ENCODE measurements at places on chromosomes 4 and X.

GRCh38 chr4:188023682-188024081 is 28.1 kb downstream of the ZFP42 start:
- DNase-seq = peak; percentile 85

DNA sequence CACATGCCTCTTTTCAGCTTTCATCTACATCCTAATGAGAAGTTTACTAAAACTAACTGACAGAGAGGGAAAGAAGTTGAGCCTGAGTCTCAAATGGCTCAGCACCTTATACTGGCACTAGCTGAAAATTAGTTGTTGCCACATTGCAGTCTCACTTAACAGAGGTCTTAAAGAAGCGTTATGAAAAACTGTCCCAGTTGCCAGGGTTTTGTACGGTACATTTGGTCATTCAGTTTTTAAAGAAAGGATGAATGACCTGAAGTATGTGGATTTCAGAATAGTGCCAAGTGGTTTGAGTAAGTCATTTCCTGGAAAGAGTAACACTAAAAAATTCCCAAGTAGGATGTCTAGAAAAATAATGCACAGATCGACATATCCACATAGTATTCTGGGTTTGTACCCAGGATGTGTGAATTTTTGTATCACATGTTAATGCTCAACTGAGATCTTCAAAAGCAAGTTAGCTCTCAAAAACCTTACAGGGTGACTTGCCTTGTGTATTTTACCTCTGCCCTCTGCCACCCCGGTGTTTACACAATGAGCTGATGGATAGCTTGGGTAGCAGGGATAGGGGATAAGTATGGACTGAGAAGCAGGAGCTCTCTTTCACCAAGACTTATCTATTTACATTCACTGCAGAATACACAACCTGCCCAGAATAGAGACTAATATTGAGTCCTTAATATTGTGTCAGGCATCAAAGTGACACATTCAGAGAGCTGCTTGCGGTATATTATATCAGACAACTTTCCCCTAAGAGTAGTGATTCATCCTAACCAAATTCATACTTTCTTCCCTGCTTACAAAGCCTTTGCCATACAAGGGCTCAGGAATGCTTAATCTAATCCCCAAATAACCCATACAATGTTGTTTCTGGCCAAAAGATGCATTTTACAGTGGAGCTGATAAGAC is 1075.7 kb upstream of the PABPC4L start:
- DNase-seq = no peak

DNA sequence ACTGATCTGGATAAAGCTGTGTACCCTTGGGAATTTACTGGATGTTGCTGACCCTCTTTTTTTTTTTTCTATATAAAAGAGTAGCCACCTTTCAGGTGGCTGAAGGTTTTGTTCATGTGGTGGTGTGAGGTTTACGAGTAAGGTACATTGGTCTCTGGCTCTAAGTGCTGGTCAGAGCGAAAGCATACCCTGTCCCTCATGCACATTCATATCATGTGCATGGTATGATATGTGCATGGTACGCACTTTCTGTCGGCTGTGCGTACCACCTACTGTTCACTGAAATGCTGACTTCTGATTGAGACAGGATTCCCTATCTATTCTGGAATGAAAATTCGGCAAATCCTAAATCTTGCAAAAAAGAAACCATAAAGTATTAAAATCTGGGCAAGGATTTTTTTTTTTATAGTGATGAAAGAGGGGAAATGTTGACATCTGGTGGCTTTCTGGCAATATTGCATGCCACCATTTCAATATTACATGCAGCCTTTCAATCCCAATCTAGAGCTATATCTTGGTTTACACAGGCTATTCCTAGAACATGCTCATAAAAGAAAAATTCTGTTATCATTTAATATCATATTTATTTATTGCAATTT is 32.8 kb downstream of the FAM149A start:
- peak; percentile 26 for DNase-seq

- DNase-seq = peak; percentile 70
These were observed 48.8 kb upstream of the GALNT7 start for GRCh38 chr4:173119818-173120217.

DNA sequence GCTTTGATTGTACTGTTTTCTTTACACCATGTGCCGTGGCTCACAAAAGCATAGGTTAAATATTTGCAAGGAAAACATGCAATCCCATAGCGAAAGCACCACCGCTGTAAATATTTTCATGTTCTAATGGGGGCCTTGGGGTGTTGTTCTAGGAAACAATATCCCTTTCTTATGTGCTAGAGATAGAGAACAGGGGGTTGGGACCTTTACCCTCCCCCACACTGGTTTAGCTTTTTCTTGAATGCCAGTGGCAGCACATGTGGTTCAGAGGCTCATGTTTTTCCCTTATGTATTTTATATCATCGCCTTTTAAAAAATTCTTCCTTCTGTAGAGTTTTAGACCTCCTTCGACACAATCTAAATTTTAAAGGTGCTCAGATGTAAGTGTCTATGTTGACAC is 422.6 kb upstream of the TENM3 start:
- no peak for DNase-seq

DNA sequence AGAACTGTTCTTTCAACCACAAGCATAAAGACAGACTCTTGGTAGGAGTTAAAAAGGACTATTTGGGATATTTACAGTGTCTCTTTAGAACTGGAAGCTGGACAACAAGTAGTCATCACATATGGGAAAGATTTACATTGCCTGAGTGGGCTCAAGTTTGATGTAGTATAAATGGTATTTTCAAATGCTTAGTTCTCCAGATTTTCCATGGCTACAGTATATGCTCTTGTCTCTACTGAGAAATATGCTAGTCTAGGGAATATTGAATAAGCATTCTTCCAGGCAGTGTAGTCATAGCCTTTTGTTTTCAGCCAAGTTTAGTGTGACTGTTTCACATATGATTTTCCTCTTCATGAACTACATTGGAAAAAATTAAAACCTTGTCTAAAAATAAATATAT is 315.6 kb downstream of the ARHGAP24 start:
- DNase-seq = no peak

- peak; percentile 42 for DNase-seq
These were observed 379.8 kb downstream of the ZNF674 start for GRCh38 chrX:46165411-46165810.

GRCh38 chrX:79117078-79117477 is 27.4 kb upstream of the GPR174 start:
- no peak for DNase-seq

- peak; percentile 78 for DNase-seq
These were observed at the start of gene FAM53A for GRCh38 chr4:1683736-1684505. Gene FAM53A, minus strand, starts transcription at chr4:1684313. Its CDS starts 15,572 bp downstream, at chr4:1668741.

DNA sequence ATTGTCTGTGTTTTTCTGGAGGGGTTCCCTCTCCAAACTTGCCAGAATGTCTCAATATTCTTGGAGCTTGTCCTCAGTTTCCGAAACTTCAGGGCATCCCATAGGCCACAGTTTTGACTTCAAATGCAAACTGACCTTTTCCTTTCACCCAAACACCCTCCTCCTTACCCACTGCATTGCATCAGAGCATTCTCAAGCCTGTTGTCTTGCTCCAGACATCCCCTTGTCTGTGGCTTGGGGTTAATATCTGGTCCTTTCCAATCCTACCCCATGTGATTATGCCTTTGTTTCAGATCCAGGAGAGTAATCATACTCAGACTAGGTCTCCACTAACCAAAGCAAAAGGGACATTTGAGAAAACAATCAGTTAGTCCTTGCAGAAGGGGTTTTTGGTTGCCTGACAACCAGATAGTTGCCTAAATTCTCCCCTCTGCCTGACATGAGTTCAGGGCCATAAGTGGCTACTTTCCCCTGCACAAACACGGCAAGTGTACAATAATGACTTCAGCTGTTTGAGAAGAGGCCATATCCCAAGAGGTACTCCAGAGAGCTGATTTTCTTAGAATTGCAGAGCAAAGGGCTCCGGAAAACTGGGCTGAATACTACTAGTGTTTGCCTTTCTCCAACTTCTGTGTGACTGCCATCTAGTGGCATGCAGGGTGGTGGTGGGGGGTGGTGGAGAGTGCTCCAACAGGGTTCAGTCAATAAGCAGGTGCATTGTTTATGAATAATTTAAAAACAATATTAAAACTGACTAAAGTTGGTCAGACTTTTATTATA is 130.2 kb downstream of the CHRDL1 start:
- DNase-seq = peak; percentile 26

DNA sequence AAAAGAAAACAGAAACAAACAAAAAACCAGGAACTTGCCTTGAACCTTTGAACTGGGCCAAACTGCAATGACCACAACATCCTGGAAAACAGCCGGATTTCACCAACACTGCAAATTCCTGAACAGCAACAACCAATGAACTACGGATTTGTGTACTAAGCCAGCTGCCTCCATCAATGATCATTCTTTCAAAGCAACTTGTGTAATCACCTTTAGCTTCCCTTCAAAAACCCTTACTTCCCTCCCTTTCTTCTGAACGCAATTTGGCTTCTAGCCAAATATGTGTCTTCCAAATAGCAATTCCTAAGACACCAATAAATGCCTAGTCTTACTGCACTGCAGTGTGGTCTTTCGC is 98.5 kb upstream of the FAM47C start:
- DNase-seq = no peak

- no peak for DNase-seq
These were observed 72.1 kb upstream of the IGFBP7 start for GRCh38 chr4:57182132-57182874.

DNA sequence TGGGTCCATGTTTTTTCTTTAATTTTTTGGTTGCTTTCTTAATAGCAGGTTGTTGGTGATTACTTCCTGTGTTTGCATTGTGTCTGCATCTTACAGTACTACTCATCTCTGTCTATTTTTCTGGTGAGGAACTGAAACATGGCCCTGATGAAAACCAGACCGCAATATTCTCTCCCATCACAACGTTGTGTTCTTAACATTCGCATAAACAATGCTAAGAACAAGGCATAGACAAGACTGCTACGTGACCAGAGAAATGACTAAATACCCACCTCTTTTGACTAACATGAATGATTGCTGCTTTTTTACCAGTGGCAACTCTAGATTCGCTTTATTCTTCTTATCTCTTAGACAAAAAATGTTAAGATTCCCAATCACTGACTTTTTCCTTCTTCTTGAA is 179.1 kb downstream of the GC start:
- DNase-seq = no peak

- peak; percentile 25 for DNase-seq
These were observed 104.4 kb downstream of the PJA1 start for GRCh38 chrX:69060631-69061408.

DNA sequence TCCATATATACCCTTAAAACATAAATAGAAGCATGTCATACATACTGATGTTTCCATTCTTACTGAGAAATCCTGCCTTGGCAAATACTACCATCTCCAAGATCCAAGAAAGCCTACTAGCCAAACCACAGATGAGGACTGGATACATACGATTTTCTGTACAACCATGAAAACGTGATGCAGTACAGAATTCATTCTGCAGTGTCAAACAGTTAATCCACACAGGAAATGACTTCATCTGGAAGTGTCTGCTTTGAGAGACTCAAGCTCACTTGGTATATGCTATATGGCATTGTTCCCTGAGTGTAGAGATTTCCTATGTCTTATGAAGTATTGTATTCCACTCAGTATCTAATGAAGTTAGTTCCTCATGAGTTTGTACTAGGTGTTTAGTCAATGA is 94.3 kb downstream of the CT47B1 start:
- no peak for DNase-seq

DNA sequence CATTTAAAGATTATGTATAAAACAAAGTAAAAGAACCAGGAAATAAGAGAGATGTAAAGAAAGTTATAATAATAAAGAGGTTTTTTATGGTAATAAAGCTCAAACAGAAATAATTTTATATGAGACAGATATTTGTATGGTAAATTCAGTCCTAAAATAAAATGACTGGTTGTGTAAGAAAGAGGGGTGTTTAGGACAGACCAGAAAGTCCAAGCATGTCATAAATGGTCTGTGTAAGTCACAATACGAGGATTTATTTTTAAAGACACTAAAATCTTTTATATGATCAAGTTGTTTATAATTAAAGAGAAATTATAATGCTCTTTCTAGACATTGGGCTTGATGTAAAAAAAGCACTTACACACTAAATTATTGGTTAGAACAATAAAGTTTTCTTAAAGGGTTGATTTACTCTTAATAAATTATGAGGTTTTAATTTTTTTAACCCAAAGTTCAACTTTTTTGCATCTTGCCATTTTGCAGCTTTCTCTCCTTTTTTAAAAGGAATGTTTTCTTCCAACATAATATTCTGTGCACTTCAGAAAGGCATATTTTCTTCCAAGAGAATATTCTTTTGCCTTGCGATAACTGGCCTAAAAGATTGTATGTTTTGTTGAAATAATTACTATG is 61.9 kb upstream of the TCEAL2 start:
- no peak for DNase-seq

DNA sequence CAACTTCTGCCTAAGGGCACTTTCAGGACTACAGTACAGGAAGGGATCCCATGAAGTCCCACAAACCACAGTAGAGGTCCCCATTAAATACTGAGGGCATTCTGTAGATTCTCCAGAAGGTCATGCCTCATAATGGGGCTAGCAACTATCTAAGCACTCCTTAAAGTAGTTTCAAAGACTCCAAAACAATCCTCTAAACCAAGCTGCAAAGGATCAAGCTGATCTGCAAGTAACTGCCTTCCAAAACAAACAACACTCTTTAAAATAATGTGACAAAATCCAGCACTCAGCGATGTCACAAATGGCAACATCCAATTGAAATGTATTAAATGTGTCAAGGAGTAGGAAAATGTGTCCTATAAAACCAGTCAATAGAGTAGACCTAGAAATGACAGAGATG is 118.7 kb downstream of the FRYL start:
- no peak for DNase-seq

DNA sequence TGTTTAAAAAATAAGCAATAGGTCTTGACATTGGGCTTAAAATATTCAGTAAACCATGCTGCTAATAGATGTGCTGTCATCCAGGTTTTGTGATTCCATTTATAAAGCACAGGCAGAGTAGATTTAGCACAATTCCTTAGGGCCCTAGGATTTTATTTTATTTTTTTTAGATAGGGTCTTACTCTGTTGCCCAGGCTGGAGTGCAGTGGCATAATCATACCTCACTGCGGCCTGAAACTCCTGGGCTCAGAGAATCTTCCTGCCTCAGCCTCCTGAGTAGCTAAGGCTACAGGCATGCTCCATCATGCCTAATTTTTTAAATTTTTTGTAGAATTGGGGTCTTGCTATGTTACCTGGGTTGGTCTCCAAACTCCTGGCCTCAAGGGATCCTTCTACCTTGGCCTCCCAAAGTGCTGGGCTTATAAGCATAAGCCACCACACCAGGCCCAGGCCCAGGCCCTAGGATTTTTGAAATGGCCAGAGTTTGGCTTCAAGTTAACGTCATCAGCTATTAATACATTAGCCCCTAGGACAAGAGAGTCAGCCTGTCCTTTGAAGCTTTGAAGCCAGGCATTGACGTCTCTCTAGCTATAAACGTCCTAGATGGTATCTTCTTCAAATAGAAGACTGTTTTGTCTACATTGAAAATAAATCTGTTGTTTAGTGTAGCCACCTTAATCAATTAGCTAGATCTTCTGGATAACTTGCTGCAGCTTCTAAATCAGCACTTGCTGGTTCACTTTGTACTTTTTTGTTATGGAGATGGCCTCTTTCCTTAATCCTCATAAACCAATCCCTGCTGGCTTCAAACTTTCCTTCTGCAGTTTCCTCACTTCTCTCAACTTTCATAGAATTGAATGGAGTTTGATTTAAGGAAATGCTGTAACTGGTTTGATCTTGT is 35.8 kb downstream of the EIF2S3 start:
- no peak for DNase-seq

All from RWPE1 (cell line).